Thoracic aorta endothelial cell (primary cell): ENCODE measurements at places on chromosomes 3 and 15. TPM values are rescaled to one million over a fixed set of nuclear protein-coding genes. Genes with fewer than 3 reads are reported as not detected.

The PDZRN3 gene
- total RNA-seq: 0.07 TPM in 1 of 2 replicates, not detected in the other

The TIMP4 gene
- 0.14 TPM in 1 of 2 replicates, not detected in the other for total RNA-seq

The EHHADH gene
- 4.4 and 4.7 TPM in 2 replicates for total RNA-seq

The FBXL22 gene
- 0.13 and 0.14 TPM in 2 replicates for total RNA-seq

The PRICKLE2 gene
- total RNA-seq: 4.6 and 9.2 TPM in 2 replicates
